ENCODE measurements at places on chromosomes 1 and 21.
A peak's percentile ranks its signal among the peaks of the same experiment; 100 is the strongest.

GRCh38 chr21:26374817-26375216, 198.3 kb downstream of the CYYR1 start:
- DNase-seq: no peak

GRCh38 chr1:218459878-218460711, 115.0 kb downstream of the TGFB2 start:
- DNase-seq: peak; percentile 73

- no peak for DNase-seq
These were observed 107.2 kb upstream of the MARK1 start for GRCh38 chr1:220420726-220421125.

- DNase-seq: no peak
These were observed 55.5 kb upstream of the RGS5 start for GRCh38 chr1:163258181-163258580.

GRCh38 chr1:117250061-117250606, 39.4 kb upstream of the VTCN1 start:
- no peak for DNase-seq

Data from pulmonary artery endothelial cell (primary cell).